Activated T-cell treated with anti-CD3 and anti-CD28 coated beads, Interleukin-2, amount 50 U/mL, for 1 hour (primary cell): ENCODE measurements at places on chromosomes 12 and 14.

DNA sequence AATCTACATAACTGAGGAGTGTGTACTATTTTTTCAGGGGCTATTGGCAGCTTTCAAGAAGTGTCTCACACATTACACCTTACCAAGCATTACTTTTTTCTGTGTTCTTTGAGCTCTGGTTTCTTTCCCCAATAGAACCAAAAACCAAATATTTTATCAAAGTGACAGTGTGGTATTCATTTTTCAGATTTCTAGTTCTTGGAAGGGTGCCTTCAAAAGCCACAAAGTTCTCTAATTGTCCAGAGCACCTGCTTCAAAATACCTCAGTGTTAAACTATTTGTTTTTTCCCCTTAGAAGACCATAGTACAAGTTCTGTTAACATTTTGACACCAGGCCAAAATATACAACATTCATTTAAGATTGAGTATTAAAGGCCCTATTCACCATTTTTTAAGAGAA is 515.7 kb downstream of the ETNK1 start:
- DNase-seq = no peak

- DNase-seq = no peak
Observed at GRCh38 chr12:32497864-32498263, 98.5 kb downstream of the FGD4 start.

GRCh38 chr12:91333966-91334365 is 151.3 kb upstream of the DCN start:
- DNase-seq = no peak

GRCh38 chr12:113468365-113469223 is 3.1 kb downstream of the LHX5 start:
- DNase-seq = no peak

DNA sequence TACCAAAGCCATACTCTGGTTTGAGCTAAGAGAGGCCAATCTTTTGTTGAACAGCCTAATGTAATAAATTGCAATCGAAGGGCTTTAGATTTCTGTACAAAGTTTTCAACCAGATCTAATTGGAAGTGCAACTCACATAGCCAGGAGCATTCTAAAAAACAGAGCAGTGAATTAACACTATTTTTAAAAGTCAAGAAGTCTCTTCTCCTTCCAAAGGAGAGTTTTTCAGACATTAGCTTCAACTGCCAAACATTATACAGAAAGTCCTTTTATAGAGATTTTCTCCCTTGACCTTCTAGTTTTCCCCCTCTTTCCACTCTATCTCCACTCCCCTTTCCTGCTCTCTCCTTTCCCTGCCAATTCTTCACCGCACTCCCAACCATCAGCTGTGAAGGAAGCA is 259.6 kb downstream of the NOVA1 start:
- no peak for DNase-seq

DNA sequence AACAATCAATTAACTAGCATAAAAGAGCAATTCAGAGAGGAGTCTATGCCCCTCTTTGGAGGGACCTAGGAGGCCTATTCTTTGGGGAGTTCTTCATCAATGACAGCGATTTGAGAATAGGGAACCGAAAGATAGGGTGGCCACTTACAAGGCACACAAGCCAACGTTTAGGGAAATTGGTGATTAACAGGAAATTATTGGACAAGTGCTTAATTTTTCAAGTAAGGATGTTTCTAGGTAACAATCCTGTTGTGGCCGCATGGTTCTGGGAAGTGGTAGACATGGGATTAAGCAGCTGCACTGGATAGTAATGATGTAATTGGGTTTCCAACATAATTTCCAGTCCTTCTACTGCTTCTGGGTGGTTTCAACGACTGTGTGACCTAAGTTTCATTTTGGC is 83.2 kb downstream of the HMGA2 start:
- no peak for DNase-seq

DNA sequence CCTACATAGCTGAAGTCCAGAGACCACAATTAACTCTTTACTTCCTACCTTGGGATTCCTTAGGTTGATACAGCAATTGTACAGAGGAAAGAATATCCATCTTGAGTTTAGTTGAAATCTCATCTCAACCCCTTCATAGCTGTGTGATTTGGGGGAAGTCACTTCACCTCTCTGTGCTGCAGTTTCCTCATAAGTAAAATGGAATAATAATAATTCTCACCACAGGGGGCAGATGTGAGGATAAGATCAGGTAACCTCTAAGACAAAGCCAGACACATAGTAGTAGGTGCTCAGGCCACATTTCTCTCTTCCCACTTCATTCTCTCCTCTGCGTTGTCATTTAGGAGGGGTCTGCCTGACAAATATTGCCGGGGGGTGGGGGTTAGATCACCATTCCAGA is 6.7 kb downstream of the FOXN4 start:
- DNase-seq = no peak

GRCh38 chr12:89927226-89927698 is 218.6 kb upstream of the ATP2B1 start:
- DNase-seq = no peak

DNA sequence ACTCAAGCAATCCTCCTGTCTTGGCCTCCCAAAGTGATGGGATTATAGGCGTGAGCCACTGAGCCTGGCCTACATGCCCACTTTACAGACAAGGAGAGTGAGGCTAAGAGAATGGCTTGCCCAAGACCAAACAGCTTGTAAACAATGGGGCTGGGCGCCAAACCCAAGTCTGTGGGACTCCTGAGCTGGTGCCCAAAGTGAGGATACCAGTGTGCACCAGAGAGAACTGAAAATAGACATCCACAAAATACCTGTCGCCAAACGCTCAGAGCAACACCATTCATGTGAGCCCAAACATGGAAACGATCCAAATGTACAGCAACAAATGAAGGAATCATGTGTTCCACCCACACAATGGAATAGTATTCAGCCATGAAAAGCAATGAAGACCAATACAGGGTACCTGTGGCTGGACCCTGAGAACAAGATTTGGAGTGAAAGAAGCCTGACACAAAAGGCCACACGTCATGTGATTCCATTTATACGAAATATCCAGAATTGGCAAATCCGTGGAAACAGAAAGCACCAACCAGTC is 38.2 kb downstream of the CCNK start:
- DNase-seq = no peak

DNA sequence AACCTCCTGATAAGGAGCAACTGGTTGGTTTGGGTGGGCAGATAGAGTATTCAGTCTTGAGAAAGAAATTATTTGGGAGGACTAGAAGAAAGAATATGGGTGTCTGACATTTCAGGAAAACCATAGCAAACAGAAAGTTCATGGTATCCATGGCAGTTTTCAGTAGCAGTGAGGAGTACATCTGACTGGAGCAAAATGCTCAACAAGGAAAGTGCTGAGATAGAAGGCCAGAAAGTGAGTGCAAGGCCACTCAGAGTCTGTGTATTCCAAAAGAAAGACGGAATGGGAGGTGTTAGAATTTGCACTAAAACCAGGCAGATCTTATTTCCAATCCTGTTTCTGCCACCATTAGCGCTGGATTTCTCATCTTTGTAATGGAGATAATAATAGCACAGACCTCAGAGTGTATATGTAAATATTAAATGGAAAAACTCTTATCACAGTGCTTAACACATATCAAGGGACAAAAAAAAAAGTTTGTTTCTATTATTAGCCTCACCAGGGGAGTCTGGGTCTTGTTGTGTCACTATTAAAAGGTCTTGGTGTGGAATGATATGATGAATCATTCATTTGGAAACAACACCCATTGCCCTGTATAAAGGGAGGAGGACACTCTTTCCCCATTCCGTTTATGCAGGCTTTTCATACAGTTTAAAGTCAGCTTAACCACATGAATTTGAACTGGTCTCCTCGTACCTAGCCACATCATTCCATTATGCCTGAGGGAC is 349.8 kb downstream of the IPO8 start:
- DNase-seq = no peak

GRCh38 chr12:122547330-122547729 is 20.3 kb downstream of the KNTC1 start:
- no peak for DNase-seq

DNA sequence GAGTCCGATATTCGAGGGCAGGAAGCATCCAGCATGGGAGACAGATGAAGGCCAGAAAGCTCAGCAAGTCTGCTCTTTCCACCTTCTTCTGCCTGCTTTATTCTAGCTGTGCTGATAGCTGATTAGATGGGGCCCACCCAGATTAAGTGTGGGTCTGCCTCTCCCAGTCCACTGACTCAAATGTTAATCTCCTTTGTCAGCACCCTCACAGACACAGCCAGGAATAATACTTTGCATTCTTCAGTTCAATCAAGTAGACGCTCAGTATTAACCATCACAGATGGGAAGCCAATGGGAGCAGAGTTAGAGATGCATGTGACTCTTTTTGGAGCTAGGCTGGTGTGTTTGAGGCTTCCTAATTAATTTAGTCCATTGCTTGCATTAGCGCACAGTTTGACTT is 17.0 kb downstream of the C12orf75 start:
- DNase-seq = no peak
